ENCODE measurements at places on chromosomes 3 and 15.

GRCh38 chr3:187615630-187616029 is 54.6 kb downstream of the SST start:
- no peak for DNase-seq

- DNase-seq = no peak
Measured at GRCh38 chr3:11651477-11651876, 7.8 kb upstream of the VGLL4 start.

DNA sequence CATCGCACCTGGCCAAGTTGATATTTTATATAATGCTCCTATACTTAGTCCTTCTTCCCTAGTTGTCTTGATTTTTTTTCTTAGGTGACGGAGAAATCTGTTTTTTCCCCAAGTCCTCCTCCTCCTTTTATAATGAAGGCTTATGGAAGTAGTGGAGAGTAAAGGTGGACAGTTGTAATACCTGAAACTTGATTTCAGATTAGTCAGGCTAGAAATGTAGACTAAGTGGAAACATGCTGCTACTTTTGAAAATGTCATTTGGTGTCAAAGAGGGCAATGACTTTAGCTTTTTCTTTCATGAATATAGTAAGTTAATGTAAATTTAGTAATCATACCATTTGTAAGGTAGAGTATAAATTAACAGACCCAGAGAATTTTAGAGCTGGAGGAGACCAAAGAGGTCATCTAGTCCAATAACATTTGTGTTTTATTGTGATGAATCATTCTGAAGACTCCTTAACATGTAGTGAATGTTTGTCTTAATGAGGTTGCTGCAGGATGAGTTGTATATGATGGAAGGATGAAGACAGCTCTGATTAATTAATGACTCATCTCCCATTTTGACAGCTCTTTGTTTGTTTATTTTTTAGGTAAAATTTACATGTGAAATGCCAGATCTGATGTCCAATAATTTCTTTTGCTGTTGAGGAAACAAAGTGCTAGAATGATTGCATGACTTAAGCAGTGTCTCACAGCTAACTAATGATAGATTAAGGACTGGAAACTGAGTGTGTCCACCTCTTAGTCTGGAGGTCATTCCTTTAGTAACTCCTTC is 8.7 kb downstream of the CTDSPL2 start:
- DNase-seq = no peak

GRCh38 chr3:139258276-139258675 is 85.5 kb upstream of the MRPS22 start:
- DNase-seq = no peak

- no peak for DNase-seq
Measured at GRCh38 chr3:105997800-105998526, 129.2 kb upstream of the CBLB start.

- DNase-seq = no peak
Measured at GRCh38 chr3:197734667-197735318, 1.9 kb downstream of the RUBCN start.

- no peak for DNase-seq
Measured at GRCh38 chr3:5494905-5495519, 307.5 kb downstream of the EDEM1 start.

DNA sequence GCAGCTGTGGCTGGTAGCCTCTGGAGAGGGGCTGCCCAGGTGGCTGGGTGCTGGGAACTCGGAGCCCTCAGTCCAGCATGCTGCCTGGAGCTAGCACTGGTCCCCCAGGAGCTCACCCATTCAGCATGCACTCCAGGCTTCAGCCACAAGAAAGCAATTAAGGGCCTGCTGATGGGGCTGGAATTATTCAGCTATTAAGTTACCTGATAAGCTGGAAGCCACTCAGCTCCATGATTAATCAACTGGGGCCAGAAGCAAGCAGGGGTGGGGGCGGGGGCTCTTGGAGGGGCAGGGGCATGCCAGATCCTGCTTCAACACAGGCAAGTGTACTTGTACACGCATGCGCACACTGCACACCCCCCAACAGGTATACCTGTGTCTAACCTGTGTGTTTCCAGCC is 22.1 kb upstream of the TMEM115 start:
- DNase-seq = no peak

DNA sequence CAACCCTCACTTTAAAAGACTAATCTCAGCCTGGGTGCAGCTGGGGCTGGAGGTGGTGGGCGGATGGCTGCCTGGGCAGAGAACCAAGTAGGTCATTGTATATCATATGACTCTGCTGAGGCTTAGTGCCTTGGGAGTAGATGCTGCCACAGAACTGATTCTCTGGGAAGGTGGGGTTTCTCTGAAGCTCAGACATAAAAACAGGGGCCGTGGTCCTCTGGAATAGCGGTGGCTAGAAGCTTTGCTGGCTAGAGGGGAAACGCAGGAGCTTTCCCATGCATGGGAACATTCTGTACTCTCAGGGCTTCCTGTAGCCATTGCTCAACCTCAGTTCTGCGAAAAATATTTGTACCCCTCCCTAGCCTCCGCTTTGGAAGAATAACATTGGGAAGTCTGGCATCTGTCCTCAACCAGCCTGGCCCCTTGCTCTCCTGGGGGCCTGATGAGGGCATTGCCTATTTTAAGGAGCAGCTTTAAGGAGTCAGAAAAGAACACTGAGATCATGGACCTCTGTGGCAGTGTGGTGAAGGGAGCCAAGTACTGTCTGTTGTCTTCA is 14.7 kb downstream of the TIMP4 start:
- DNase-seq = no peak

DNA sequence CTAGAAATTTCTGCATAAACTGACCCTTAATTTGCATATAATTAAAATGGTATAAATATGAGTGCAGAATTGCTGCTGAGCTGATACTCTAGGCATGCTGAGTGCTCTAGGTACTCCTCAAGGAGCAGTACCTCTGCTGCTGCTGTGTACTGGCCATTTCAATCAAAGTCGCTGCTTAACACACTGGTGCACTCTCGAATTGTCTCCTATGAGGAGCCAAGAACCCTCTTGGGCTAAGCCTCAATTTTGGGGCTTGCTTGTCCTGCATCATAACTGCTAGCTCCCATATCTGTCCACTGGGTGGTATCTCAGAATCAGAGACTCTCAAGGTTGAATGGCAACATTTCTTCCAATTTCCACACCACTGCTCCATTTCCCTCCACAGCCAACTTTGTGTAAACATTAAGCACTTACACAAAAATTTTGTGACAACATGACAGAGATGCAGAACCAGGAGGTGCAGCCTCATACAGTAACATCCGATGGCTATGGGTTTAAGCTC is 82.5 kb downstream of the XXYLT1 start:
- DNase-seq = no peak

DNA sequence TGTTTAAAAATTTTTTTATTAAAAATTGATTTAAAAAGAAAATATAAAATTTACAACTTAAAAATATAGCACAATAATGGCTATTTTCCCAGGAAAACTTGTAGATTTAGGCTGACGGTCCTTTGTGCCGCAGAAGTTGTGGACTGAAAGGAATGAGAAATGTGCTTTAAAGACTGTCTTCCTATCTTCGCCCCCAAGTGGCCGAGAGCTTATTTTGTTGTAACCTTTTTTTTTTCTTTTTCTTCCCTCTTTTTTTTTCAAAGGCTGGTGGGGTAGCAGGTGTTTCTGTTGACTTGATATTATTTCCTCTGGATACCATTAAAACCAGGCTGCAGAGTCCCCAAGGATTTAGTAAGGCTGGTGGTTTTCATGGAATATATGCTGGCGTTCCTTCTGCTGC is 15.5 kb downstream of the SLC25A26 start:
- DNase-seq = no peak

DNA sequence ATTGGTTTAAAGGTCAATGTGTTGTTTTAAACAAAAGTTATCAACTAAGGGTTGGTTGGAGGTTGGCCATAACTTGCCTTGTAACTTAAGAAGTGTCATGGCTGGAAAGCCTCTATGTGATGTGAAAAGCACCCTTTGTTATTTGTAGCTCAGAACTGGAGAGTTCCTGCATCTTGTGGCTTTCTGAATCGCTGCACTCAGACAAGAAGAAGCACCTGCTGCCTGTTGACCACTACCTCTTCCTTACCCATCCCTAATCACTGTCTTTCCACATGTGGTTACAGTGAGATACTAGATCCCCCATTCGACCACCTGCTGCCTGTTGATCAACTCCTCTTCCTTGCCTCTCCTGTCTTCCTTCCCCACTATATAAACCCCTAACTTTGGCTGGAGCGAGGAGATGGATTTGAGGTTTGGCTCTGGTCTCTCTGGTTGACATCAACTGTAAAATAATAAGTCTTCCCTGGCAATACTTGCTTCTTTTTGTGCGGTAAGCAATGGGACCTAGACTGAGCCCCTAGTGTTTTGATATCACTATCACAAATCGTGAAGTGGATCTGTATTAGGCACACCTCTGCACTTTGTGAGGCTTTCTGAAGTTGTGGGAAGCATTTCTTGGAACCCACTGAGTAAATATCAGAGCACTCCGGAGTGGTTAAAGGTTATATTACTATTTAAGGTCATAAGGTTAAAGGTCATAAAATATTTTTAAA is 13.8 kb downstream of the RPL39L start:
- no peak for DNase-seq

DNA sequence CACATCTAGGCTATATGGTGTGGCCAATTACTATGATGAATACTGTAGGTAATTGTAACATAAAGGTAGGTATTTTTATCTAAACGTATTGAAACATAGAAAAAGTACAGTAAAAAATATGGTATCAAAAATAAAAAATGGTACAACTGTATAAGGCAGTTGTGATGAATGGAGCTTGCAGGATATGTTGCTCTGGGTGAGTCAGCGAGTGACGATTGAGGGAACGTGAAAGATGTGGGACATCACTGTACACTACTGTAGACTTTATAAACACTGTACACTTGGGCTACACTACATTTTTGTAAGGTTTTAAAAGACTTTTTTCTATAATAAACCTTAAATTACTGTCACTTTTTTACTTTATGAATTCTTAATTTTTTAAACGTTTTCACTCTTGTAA is 10.3 kb downstream of the CTNNB1 start:
- DNase-seq = no peak

DNA sequence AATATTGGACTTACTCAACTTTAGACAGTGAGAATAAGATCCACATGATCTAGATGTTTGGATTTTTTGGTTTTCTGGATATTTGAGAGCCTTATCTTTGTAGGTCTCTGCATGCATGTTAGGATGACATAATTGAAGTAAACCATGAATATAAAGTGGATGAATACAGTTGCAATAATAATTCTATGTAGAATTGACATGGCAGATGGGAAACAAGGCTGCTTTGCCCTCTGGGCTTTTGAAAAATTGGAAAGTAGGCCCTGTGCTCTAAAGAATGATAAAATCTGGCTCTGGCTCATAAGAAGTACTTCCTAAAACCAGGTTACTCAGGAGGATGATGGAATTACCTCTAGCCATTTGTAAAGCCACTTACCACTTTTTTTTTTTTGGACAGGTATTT is 86.9 kb downstream of the ZNF609 start:
- DNase-seq = no peak

GRCh38 chr3:30475038-30475808 is 131.2 kb upstream of the TGFBR2 start:
- DNase-seq = no peak

DNA sequence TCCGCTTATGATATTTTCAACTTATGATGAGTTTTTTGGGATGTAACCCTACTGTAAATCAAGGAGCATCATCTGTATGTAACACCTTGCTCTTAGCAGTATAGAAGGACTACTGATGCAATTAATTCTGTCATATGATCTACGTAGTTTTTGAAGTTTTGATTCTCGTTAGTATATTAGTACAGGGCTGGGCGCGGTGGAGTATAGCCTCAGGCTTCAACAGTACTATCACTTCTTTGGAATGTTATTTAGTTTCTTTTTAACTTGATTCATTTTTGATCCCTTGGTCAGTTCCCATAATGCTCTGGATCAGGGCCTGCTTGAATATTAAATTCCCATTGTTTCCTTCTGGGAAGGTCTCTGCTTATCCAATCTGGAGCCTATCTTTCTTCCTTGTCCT is 23.9 kb upstream of the AP4E1 start:
- no peak for DNase-seq

DNA sequence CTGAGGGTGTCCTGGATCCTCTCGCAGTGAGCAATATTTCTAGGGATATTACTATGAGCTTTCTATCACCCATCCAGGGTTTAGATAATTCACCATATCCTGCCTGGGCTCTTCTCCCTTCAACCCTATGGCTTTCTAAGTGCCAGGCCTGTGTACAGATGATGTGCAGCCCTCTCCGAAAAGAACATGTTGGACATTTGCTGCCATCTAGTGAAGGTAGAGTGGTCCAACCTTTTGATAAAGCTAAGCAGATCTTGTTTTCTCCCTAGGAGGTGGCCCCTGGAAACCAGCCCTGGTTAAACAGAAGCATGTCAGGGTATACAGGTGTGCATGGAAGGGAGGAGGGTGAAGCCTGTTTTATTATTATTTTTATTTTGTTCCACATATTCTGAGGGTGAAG is 27.9 kb upstream of the SCN10A start:
- peak; percentile 5 for DNase-seq

DNA sequence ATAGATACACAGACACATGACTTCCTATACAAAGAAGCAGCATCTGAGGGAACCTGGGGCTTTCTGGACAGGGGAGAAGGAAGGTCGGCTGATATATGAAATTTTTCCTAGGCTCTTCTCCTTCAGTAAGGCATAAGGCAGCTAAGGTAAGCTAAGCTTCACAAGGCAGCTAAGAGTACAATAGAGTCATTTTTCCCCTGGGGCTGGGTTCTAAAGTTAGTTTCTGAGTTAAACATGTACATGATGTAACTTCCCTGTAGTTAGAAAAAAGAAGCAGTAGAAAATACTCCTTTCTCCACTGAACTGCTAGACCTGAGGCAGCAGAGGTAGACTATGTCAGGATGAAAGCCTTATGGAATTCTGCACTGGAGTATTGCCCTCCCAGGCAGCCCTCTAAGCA is 109.6 kb downstream of the PLD1 start:
- no peak for DNase-seq

DNA sequence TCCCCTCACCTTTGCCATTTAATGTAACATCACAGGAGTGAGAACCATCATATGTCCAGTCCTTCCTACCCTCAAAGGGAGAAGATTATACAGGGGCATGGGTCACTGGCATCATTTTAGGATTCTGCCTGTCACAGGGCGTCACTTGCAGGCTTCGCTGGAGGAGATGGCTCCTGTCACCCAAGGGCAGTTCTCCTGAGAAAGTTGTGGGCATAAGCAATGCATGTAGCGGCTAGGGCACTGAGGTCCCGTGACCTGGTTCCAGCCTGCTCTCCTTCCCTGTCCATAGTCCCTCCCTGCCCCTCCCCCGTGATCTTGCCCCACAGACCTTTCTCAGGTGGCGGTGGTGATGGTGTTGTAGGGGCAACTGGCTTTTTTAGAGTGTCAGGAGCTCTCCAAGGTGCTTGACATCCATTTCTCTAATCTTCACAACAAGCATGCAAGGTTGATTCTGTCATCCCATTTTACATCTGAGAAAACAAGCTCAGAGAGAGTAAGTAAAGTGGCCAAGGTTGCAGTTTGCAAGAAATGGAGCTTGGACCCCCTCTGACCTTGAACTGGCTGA is 241.5 kb upstream of the CTDSPL start:
- DNase-seq = no peak

DNA sequence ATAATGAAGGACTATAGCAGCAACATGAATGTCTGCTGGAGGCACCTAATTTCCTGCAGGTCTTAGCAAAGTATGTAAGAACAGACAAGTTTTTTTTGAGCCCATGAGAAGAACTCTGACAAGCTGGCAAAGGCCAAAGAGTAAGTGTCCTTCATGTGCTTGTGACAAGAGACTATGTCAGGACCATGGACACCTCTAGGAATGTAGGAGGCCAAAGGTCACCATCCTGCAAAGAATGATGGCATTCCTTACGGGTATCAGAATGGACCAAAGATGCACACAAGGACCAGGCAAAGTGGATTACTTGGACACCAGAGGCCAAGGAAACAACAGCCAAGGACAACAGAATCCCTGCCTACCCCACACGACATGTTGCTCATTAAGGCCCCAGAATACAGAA is 858.5 kb upstream of the CFAP20DC start:
- no peak for DNase-seq
